ENCODE measurements at places on chromosomes 16 and 17.

DNA sequence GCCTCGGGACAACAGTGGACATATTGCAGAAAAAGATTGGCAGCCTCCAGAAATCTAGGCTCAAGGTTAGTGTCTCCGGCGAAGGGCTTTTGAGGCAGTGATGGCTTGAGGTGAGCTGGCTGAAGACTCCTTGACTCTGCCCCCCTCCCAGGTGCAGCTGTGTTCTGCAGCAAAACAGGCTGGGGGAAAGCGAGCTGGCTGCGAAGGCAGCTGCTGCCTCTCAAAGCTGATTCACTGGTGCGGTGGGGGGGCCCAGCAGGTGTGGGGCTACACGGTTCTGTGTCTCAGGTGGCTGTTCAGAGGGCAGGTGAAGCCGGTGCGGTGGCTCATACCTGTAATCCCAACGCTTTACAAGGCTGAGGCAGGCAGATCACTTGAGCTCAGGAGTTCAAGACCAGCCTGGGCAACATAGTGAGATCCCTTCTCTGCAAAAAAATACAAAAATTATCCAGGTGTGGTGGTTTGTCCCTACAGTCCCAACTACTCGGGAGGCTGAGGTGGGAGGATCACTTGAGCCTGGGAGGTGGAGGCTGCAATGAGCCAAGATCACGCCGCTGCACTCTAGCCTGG is 22.9 kb downstream of the C16orf96 start:
- no peak for DNase-seq

DNA sequence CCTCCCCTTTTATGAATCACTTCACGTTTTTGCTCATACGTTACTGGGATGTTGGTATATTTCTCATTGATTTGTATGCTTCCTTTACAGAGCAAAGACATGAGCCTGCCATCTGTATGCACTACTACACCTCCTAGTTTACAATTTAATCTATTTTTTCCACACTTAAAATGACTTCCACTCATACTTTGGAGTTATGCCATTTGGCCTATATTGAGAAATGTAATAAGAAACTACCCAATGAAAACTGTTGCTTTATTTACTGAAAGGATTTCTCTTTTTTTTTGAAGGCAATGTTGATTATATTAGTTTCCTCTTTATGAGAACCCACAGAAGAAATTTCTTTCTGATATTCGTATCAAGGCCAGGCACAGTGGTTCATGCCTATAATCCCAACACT is 43.1 kb downstream of the DUSP14 start:
- no peak for DNase-seq

- no peak for DNase-seq
Observed at GRCh38 chr16:78720416-78720815, 621.0 kb downstream of the WWOX start.

DNA sequence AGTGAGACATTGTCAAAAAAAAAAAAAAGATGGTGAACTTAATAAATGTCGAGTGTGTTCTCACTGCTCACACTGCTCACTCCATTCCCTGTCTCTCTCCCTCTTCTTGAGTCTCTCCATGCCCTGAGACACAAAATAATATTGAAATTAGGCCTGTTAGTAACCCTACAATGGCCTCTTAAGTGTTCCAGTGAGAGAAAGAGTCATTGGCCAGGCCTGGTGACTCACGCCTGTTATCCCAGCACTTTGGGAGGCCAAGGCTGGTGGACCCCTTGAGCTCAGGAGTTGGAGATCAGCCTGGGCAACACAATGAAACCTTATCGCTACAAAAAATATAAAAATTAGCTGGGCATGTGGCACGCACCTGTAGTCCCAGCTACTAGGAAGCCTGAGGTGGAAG is 16.2 kb upstream of the CSF3 start:
- no peak for DNase-seq

- no peak for DNase-seq
Observed at GRCh38 chr17:38918916-38919315, 6.5 kb upstream of the LASP1NB start.

GRCh38 chr17:74088285-74088933 is 115.1 kb upstream of the RPL38 start:
- no peak for DNase-seq

DNA sequence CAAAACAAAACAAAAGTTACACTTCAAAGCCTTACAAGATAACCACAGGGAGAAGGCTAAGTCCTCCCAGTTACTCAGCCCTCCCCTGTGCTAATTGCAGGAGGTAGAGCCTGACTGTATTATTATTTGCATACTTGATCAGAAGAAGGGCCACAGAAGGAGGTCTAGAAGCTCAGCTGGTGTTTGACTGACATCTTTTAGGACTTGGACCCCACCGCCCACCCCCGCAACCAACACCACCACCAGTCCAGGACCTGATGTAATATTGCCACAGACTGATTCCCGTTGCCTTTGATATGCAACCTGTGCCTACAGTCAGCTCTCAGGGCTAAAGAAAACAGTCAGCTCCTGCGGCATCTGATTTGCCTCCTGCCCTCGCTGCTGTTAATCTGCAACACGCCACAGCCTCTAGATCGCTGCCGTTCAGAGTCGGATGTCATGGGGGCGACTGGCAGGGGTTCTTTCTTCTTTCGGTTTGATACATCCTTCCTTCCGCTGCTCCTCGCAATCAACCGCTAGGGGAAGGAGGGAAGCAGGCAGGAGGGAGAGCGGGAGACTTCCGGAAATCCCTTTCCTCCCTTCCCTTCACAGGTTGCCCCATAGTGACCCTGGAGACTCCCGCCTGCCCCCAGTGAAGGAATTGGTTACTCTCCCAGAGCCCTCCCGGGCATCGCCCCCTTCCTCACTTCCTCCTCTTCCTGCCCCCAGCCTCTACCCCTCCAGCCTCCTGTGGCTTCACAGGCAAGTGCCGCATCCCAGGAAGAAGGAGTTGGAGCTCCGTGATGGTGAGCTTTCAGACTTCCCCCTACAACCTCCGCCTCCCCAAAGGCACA is 90.5 kb upstream of the SOX9 start:
- no peak for DNase-seq

- DNase-seq, result no peak
Observed at GRCh38 chr17:17356931-17357270, 53.7 kb downstream of the NT5M start.

- DNase-seq, result no peak
Observed at GRCh38 chr16:79061181-79061580, 539.4 kb downstream of the MAF start.

DNA sequence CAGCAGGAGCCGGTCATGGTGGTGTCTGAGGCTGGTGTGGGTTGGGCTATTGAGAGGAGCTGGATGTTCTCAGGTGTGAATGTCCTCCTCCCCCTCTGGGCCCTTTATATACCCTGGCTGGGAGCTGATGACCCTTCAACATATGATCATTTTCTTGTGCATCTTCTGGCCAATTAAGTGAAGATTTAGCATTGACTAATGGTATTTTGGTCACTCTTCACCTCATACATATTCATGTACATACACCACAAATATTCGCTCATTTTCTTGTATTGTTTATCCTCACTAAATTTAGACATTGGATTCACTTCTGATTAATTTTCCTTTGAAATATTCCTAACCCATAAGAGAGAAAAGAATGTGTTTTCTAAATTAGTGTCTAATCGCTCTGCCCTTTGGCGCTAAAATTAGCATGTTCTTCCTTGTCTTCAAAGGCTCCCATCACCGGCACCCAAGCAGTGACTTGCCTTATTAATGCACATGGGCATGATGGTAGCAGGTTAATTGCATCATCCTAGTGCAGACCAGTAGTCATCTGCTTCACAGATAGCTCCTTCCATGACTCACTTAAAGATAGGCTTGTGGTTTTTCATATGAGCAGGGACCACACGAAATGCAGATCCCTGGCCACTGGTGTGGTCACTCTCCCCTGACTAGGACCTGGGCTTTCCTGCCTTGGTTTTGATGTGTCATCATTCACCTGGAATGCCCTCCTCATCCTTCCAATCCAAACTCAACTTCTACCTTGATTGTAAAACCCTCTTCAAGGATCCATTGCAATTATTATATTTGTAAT is at the start of gene KRTAP2-4:
KRTAP2-4 (minus strand) TSS at position 51 of the 796 bp plus-strand sequence; CDS start at position 17, 34 bp downstream.
- DNase-seq, result no peak
